ENCODE measurements at places on chromosomes 2 and 18.
A peak's percentile ranks its signal among the peaks of the same experiment; 100 is the strongest.

- peak; percentile 62 for DNase-seq
These were observed at the start of gene EFHD1 for GRCh38 chr2:232633413-232634205. EFHD1 (plus strand) TSS chr2:232633604; CDS start chr2:232633705, 101 bp downstream.

- no peak for DNase-seq
These were observed 57.2 kb downstream of the CYB5A start for GRCh38 chr18:74234326-74235171.

- peak; percentile 14 for DNase-seq
These were observed 81.1 kb downstream of the LPIN1 start for GRCh38 chr2:11827547-11827946.

DNA sequence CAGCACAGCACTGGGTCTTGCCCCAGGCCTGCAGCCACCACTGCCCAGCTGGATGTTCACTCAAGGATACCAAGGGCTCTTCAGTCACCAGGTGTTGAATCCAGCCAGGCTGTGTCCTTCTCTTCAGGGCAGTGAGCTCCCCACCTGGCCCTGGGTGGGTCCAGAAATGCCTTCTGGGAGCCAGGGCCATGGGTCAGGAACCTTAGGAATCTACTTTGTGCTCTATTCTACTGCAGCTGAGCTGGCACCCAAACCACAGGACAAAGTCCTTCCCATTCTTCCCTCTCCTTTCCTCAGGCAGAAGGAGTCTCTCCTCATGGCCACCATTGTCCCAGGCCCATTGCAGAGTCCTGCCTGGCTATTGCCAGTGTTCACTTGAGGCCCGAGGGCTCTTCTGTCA is 13.0 kb downstream of the STRADB start:
- DNase-seq = no peak

- DNase-seq = no peak
These were observed 448.6 kb downstream of the BCL11A start for GRCh38 chr2:60104514-60105505.

DNA sequence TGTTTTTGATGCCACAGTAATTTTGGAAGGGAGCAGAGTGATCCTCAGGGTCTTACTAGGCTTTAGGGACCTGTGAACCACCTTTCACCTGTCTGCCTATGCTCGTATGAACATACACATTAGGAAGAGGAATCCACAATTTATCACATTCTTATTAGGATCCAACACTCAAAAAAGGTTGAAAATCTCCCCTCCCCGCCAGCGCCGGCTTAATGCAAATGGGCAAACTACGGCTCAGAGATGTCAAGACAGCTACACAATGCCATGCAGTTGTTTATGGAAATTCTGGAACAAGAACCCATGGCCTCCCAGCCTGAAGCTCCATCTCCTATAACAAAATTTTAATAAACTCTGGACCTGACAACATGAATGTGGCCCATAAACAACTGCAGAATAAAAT is 375.9 kb upstream of the ACVR2A start:
- DNase-seq = no peak

GRCh38 chr2:164891460-164891859 is 49.8 kb upstream of the COBLL1 start:
- no peak for DNase-seq

GRCh38 chr2:177315364-177315763 is 50.8 kb upstream of the NFE2L2 start:
- no peak for DNase-seq

- DNase-seq = no peak
These were observed 191.7 kb downstream of the NDUFA10 start for GRCh38 chr2:239833269-239834109.

DNA sequence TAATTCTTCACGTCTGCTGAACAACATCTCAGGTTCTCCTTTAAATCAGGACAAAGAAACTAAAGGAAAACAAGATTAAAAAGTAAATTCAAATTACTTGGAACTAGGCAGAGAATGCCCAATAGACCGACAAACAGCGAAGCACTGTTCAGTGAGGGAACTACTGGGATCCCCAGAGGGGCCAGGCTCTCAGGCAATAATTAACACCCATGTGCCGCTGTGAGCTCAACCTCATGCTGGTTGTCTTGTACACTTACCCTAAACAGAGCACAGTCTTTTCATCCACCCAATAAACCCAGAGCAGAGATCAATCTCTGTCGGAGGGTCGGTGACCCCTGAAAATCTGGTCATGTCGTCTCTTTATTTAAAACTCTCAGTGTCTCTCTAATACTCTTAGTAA is 229.9 kb upstream of the CRIM1 start:
- DNase-seq = no peak

GRCh38 chr2:167192833-167193232 is 304.6 kb downstream of the XIRP2 start:
- DNase-seq = no peak

DNA sequence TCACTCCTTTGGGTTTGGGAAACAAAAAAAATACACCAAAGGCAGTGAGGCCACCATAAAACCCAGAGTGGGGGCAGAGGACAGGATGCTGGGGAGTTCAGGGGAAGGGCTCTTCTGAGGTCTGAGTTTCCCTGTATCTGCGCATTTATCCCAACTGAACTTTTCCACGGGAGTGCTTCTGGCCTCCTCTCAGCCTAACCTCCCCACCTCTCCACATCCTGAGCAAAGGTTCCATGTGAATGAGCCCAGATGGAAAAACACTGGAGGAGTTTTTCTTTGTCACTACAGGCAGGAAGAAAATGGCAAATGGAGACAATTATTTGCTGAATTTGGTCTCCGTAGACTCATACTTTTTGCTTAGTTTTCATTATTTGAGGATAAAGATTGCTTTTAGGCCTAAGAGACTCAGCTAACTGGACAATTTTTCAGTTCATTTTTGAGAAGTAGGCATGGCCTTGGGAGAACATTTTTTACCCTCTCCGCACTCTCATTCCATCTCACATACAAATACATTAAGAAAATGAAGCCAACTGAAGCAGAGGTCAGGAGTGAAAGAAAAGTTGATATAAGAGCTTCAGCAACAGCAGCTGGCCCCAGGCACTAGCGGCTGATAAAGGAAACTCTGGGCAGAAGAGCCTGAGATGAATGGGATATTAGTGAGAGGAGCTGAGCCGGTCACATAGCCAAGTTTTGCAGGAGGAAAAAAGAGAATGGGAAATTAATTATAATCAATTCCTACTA is 82.6 kb upstream of the CYP1B1 start:
- DNase-seq = no peak

DNA sequence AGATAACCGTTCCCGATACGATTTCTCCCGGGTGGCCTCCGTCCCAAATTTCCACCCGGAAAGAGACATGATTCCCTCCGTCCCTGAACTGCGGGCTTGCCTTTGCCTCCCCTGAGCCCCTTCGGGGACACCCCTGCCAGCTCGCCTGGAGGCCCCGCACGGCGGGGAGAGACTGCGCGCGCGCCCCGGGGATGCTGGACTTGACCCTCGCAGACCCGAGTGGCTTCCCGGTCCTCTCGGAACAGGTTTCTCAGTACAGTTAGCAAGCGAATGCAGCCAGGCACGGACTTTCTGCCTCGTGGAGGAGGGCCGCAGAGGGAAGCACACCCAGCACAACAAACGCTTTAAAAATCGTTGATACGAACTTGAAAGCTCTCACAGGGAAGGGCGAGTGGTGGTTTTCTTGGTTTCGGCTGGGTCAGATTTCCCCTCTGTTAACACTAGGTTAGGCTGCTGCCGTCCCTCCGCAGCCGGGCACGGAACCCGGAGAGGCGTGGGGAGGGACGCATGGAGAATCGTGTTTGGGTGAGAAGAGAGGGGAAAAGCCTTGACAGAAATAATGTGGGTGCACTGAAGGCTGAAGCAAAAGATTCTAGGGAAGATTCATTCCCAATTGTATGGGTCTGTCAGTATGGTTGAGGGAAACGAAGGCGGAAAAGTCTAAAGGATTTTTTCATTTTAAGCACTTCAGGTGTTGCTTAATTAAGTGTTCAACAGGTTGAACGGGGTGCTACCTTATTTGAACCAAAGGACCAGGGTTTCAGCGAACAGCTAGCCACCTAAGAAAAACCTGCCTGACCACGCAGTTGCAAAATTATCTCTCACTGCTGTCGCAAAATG is 916 bp downstream of the TNFRSF11A start:
- peak; percentile 38 for DNase-seq

DNA sequence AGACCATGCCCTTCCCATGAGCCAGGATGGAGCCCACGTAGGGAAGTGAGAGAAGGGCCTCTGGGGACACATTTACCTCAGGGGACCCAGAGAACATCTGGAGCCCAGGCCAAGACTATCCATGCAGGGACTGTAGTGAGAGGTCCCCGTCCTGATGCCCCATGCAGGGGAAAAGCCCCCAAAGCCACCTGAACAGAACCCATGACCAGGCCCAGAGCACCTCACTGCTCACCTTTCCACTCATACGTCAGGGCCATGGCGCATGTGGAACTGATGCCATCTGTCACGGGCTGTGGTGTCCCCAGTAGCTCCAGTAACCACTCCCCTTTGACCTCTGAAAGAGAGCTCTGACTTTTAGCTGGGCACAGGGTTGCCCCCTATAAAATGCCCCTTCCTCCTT is 106.5 kb upstream of the TEX51 start:
- no peak for DNase-seq

GRCh38 chr18:7921938-7922587 is 354.9 kb downstream of the PTPRM start:
- no peak for DNase-seq

DNA sequence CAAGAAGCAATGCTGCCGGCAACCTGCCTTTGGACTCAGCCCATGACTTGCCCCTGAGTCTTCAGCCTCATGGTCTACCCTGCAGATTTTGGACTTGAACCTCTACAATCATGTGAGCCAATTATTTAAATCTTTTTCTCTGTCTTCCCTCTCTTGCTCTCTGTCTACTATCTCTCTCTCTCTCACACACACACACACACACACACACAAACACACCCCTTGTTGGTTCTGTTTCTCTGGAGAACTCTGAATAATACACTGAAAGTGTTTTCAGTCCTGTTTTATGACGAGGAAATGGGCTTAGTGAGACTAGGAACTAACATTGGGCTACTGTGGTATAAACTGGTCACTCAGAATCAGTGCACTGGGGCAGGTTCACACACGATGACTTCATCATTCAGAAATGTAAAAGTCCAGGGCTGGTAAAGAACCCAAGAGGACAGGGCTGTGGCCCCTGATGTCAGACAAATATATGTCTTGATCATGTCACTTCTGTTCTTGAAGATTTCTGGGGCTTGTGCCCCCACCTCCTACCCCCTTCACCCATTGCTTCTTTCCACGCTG is 266.1 kb upstream of the SIX2 start:
- no peak for DNase-seq

DNA sequence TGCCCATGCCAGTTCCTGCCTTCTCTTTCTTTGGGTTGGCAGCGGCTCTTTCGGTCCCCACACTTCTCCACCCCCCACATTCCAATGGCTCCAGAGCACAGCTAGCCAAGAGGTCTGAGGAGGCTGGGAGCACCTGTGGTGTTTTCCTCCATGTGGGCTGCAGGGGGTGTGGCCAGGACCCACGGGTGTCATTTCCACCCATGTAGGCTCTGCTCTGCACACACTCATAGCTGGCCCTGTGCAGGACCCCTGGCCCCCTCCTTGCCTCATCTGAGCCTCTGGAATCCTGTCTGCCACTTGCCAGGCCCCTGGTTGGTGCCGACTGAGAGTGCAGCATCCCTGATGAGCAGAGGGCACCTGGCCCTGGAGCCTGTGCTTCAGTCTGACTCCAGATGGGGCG is 46.3 kb downstream of the DYSF start:
- DNase-seq = no peak
